Activated naive CD4-positive, alpha-beta T cell treated with anti-CD3 and anti-CD28 coated beads, Interleukin-2, amount 10 ng/mL, durations not matched to agents 7 days and 5 days (primary cell): ENCODE measurements at places on chromosomes 13 and 19.

DNA sequence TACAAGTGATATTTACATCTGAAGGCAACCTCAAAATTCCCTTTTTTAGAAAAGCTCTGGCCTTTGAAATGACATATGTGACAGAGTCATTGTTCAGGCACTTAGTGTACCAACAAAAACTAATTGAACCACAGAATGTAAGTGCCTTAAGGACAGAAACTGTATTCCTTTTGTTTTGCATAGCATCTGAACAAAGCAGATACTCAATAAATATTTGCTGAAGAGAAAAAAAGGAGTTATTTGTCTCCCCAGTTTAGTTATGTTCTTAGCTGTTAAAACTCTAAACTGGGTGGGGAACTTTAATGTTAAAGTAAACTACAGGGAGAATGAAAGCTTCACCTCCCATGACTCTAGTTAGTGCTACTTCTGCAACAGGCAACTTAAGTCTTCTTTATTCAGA lies 56.8 kb upstream of the KLF5 start:
- peaks cover 12% of the 10 kb centered on the region for H3K36me3 ChIP-seq
- no peak for DNase-seq
- H3K4me3 ChIP-seq = no peak overlapping the region
- H3K4me1 ChIP-seq = peaks cover 5% of the 10 kb centered on the region
- H3K27me3 ChIP-seq = no peaks in the 10 kb centered on the region
- H3K27ac ChIP-seq = no peak overlapping the region

DNA sequence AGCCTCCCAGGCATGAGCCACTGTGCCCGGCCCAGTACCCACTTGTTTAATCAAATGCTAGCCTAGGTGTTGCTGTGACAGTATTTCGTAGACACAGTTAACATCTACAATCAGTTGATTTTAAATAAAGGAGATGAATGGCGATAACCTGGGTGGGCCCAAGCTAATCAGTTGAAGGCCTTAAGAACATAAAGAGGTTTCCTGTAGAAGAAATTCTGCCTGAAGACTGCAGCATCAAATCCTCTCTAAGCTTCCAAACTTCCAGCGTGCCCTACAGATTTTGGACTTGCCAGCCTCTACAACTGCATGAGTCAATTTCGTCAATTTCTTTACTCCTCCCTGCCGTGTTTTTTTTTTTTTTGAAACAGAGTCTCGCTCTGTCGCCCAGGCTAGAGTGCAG lies 13.2 kb upstream of the SULT2A1 start:
- no peak overlapping the region for H3K4me3 ChIP-seq
- peaks cover 4% of the 10 kb centered on the region for H3K27me3 ChIP-seq
- H3K27ac ChIP-seq = no peak overlapping the region
- no peaks in the 10 kb centered on the region for H3K36me3 ChIP-seq

- DNase-seq = no peak
- no peaks in the 10 kb centered on the region for H3K36me3 ChIP-seq
- no peak overlapping the region for H3K27ac ChIP-seq
- H3K4me3 ChIP-seq = no peak overlapping the region
- H3K27me3 ChIP-seq = peaks cover 7% of the 10 kb centered on the region
Observed at GRCh38 chr19:33863436-33863835, 66.8 kb downstream of the KCTD15 start.

DNA sequence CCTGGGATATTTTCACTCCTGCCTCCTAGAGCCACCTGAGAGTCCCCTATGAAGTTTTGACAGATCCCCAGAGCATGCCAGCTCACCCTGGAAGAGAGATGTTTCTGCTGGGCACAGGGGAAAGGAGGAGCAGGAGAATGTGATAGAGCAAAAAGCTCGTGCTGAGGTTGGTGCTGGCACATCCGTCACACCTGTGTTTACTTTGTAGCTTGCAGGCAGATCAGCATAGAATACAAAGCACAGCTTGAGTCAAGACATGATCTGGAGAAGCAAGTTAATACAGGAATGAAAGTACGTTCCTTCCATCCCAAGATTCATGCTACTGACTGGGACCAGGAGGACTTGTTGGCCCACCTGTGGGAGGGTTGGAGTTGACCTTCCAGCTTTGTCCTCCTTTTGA lies 46.1 kb downstream of the HSPH1 start:
- peaks cover 14% of the 10 kb centered on the region for H3K4me1 ChIP-seq
- DNase-seq = no peak
- H3K27me3 ChIP-seq = peaks cover 66% of the 10 kb centered on the region
- H3K27ac ChIP-seq = no peak overlapping the region
- no peaks in the 10 kb centered on the region for H3K36me3 ChIP-seq

DNA sequence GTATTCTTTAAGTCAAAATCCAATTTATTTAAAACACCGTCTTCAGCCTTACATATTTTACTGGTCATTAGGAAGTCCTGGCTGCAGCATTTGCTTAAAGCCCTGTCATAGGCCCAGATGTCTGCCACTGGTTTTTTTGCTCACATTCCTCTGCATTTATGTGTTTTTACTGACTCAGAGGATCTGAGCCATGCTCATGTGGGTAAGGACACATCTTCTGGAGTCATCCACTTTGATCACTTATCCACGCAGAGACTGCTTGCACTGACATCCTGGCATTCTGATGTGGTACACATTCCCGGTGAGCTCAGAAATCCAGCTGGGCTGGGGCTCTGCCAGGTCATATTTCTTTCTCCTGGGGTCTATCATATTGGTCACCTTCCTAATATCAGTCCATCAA lies 531.7 kb upstream of the ARGLU1 start:
- no peaks in the 10 kb centered on the region for H3K4me1 ChIP-seq
- H3K36me3 ChIP-seq = no peaks in the 10 kb centered on the region
- H3K27me3 ChIP-seq = no peaks in the 10 kb centered on the region
- DNase-seq = no peak
- no peak overlapping the region for H3K4me3 ChIP-seq

DNA sequence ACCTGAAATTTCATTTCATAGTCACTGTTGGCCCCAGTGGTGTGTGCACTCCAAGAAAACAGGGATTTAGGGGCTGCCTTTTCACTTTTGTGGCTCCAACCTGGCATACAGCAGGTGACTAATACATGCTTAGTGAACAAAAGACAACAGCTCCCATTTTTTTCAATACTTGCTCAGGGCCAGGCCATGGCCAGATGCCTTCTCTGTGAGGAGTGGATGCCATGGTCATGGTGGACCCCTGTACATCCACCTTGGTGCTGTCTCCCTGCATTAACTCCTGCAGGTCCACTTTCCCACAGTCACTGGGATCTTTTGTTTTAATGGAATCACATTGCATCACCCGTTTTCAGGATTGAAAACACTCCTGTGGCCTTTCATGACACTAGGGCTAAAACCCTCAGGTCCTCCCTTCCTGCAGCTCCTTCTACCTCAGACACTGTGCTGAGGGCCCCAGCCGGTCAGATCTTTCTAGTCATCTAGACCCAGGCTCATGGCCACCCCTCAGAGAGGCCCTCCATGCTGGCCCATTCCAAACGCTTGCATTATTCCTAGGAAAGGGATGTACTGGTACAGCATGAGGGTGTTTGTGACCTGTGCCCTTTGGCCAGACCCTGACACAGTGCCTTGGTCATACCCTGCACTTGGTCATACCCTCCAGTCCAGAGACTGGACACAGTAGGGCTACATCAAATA lies 1.2 kb upstream of the TMEM147 start:
- H3K4me3 ChIP-seq = peak overlapping the region; percentile 87
- DNase-seq = no peak
- peak overlapping the region; percentile 86 for H3K27ac ChIP-seq
- peaks cover 36% of the 10 kb centered on the region for H3K4me1 ChIP-seq

- H3K27ac ChIP-seq = no peak overlapping the region
- H3K36me3 ChIP-seq = peaks cover 2% of the 10 kb centered on the region
- DNase-seq = no peak
- H3K4me3 ChIP-seq = no peak overlapping the region
- H3K4me1 ChIP-seq = peaks cover 18% of the 10 kb centered on the region
Observed at GRCh38 chr13:111117289-111117688, 2.2 kb downstream of the ARHGEF7 start.

DNA sequence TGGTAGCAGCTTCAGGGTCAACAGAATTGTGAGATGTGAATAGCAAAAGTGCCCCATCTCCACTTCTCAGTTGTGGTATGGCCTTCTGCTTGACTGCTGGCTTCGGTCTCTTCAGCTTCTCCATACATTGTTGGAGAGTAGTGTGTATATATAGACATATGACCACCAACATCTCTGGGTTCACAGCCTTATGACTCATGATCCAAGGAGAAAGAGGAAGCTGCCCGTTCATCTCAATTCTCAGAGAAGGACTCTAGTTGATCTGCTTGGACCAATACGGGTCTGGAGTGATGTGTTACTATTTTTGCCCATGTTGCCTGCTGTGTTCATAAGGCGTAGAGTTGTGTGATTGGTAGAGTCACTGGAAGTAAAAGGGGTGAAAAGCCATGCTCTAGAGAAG lies 3.6 kb upstream of the COMMD6 start:
- no peak for DNase-seq
- peaks cover 3% of the 10 kb centered on the region for H3K36me3 ChIP-seq
- no peak overlapping the region for H3K27ac ChIP-seq
- peaks cover 20% of the 10 kb centered on the region for H3K4me1 ChIP-seq
- H3K27me3 ChIP-seq = no peaks in the 10 kb centered on the region

- peaks cover 35% of the 10 kb centered on the region for H3K27me3 ChIP-seq
- peaks cover 6% of the 10 kb centered on the region for H3K36me3 ChIP-seq
- H3K4me1 ChIP-seq = peaks cover 33% of the 10 kb centered on the region
- peak overlapping the region; percentile 91 for H3K27ac ChIP-seq
Observed at GRCh38 chr19:17001603-17002183, 24.9 kb downstream of the CPAMD8 start.

- DNase-seq = no peak
- no peaks in the 10 kb centered on the region for H3K4me1 ChIP-seq
- H3K36me3 ChIP-seq = no peaks in the 10 kb centered on the region
Observed at GRCh38 chr13:35343417-35343816, 133.1 kb downstream of the MAB21L1 start.

- no peak overlapping the region for H3K27ac ChIP-seq
- no peaks in the 10 kb centered on the region for H3K4me1 ChIP-seq
- no peaks in the 10 kb centered on the region for H3K36me3 ChIP-seq
- no peak overlapping the region for H3K4me3 ChIP-seq
- peaks cover 21% of the 10 kb centered on the region for H3K27me3 ChIP-seq
Observed at GRCh38 chr19:32735936-32736335, 16.4 kb downstream of the TDRD12 start.

DNA sequence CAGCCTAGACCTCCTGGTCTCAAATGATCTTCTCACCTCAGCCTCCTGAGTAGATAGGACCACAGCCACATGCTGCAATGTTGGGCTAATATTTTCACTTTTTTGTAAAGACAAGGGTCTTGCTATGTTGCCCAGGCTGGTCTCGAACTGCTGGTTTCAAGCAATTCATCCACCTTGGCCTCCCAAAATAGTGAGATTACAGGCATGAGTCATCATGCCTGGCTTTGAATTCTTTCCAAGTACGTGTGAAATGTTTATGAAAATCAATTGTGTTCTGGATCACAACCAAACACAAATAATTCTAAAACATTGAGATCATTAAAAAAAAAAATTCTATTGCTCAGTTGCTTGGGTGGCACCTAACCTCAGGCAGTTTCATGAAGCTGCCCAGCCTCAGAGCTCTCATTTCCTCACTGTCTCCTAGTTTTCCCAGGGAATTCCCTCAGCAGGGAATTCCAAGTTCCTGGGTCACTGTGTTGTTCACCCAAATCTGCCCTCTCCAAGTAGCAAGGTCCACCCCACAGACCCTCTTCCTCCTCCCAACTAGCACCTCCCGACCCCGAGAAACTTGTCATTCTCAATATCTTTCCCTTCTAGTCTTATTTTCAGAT lies 44.8 kb downstream of the ING1 start:
- no peak overlapping the region for H3K4me3 ChIP-seq
- H3K27me3 ChIP-seq = peaks cover 15% of the 10 kb centered on the region
- H3K4me1 ChIP-seq = no peaks in the 10 kb centered on the region
- no peak for DNase-seq
- H3K27ac ChIP-seq = no peak overlapping the region

DNA sequence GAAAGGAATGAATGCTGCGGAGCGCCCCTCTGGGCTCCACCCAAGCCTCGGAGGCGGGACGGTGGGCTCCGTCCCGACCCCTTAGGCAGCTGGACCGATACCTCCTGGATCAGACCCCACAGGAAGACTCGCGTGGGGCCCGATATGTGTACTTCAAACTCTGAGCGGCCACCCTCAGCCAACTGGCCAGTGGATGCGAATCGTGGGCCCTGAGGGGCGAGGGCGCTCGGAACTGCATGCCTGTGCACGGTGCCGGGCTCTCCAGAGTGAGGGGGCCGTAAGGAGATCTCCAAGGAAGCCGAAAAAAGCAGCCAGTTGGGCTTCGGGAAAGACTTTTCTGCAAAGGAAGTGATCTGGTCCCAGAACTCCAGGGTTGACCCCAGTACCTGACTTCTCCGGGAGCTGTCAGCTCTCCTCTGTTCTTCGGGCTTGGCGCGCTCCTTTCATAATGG lies 8.6 kb downstream of the PDX1 start:
- peak overlapping the region; percentile 11 for H3K27ac ChIP-seq
- H3K4me1 ChIP-seq = peaks cover 6% of the 10 kb centered on the region
- DNase-seq = no peak
- H3K27me3 ChIP-seq = peaks cover 89% of the 10 kb centered on the region
- H3K36me3 ChIP-seq = peaks cover 1% of the 10 kb centered on the region

DNA sequence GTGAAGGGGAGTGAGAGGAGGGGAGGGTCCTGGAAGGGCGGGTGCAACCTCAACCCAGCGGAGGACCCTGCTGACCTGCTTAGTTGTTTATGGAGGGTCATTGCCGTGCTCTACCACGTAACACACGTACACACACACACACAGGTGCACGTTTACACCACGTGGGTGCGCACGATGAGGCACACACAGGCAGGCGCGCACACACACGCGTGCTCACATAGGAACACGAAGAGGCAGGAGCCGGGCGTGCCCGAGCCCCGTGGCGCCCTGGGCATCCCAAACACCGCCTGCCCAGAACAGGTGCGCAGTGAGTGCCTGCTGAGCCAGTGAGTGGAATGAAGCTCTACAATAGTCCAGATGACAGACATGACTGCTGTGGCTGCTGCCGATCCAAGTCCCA lies 11.2 kb upstream of the MADCAM1 start:
- H3K4me1 ChIP-seq = peaks cover 14% of the 10 kb centered on the region
- peaks cover 46% of the 10 kb centered on the region for H3K27me3 ChIP-seq
- DNase-seq = no peak

GRCh38 chr13:84651705-84652104 lies 769.4 kb upstream of the SLITRK1 start:
- DNase-seq = no peak
- no peaks in the 10 kb centered on the region for H3K36me3 ChIP-seq
- H3K4me3 ChIP-seq = no peak overlapping the region

DNA sequence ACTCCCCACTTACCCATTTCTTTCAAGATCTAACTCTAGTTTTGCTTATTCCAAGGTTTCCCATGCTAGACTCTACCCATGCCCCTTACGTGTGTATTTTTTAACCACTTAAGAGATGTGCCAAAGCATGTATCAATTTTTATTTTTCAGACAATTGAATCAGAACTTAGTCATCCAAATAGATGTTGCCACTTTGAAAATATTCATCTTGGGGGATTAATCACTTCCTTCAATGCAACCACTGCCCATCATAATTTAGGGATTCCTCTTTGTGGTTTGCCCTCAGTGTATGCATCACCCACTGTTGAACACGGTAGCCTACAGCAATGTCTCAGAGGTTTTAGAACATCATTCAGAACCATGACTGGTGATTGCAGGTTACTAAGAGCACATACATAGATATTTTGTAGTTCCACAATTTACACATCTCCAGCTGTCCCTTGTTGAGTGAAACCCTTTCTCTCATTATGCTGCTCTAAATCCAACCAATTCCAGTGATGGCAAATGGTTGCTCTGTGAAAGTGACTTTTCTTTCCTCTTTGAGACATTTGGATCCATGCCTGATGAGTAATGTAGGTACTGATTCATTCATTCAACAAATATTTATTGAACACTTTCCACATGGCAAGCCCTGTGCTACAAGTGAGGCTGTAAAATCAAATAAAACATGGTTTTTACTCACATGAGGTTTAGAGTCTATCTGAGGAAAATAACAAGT lies 60.6 kb upstream of the SERP2 start:
- H3K4me3 ChIP-seq = no peak overlapping the region
- H3K36me3 ChIP-seq = no peaks in the 10 kb centered on the region
- no peak overlapping the region for H3K27ac ChIP-seq
- H3K4me1 ChIP-seq = no peaks in the 10 kb centered on the region
